ENCODE measurements at places on chromosomes 1 and 21. TPM values are rescaled to one million over a fixed set of nuclear protein-coding genes. Genes with fewer than 3 reads are reported as not detected.

The ACTL8 gene
- total RNA-seq, result not detected

The EFNA1 gene
- total RNA-seq, result 119 TPM

The WDR47 gene
- total RNA-seq, result 22.2 TPM

The DMBX1 gene
- total RNA-seq, result not detected

The CYP2J2 gene
- total RNA-seq, result not detected

The LCK gene
- 0.09 TPM for total RNA-seq

The TARS2 gene
- total RNA-seq, result 10.4 TPM

The ATP8B2 gene
- 108 TPM for total RNA-seq

The POLR3GL gene
- total RNA-seq, result 17.2 TPM

GRCh38 chr1:179302070-179302469, 8.5 kb downstream of the SOAT1 start:
- DNase-seq, result no peak

DNA sequence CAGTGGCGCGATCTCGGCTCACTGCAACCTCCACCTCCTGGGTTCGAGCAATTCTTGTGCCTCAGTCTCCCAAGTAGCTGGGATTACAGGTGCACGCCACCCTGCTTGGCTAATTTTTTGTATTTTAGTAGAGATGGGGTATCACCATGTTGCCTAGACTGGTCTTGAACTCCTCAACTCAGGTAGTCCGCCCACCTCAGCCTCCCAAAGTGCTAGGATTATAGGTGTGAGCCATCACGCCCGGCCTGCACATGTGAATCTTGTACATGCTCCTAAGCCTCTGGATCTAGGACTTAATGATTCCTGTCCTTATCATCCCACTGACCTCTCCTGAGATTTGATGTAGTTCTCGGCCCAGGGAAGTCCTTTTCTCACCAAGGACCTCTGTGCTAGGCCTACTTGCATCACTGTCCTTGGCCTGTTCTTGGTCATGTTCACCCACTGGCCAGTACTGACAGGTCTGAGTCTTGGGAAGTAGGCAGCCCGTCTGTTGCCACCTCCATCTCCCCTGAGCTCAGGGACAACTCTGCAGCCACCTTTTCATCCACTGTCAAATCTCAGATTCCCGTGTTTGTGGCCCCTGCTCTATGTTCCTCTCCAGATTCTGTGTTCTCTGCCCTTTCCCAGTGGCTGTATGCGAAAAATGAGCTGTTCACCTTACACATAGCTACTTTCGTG, 9.4 kb downstream of the HYI start:
- no peak for DNase-seq

GRCh38 chr1:83627045-83627444, 371.9 kb downstream of the TTLL7 start:
- no peak for DNase-seq

GRCh38 chr1:217135569-217135915, 412.3 kb upstream of the ESRRG start:
- peak; percentile 2 for DNase-seq

DNA sequence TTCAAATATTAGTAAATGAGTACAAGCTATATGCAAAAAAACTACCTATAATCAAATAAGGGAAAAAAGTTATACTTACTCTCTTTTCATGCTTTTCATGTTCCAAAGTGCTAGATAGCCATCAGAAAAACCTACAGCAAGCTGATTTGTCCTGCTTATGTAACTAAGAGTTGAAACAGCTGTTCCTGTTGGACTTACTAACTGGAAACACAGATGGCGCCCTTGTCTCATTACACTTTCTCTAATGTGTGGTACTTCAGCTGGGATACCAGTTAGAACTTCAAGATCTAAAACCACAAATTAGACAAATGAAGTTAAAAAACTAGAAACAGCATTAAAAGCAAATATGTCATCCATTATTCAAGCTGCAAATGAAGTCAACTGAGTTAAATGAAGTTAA, 24.3 kb downstream of the AHCTF1 start:
- DNase-seq, result peak; percentile 82

DNA sequence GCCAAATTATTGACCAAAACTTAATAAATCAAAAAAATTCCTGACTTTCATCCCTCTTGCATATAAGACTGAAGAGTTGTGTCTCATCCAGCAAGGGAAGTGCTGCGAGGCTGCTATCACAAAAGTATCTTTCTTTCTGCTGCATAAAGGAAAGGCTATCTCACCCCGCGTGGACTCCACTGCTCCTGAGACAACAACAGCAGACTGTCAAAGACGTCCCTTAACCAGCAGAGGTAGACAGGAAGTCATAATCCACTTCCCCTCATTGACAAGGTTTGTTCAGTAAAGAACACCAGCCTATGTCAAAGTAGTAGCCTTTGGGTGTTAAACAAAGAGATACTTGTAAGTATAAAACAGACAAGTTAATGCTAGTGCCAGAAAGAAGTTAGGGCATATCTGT, 29.4 kb downstream of the VPS26C start:
- DNase-seq, result peak; percentile 66

DNA sequence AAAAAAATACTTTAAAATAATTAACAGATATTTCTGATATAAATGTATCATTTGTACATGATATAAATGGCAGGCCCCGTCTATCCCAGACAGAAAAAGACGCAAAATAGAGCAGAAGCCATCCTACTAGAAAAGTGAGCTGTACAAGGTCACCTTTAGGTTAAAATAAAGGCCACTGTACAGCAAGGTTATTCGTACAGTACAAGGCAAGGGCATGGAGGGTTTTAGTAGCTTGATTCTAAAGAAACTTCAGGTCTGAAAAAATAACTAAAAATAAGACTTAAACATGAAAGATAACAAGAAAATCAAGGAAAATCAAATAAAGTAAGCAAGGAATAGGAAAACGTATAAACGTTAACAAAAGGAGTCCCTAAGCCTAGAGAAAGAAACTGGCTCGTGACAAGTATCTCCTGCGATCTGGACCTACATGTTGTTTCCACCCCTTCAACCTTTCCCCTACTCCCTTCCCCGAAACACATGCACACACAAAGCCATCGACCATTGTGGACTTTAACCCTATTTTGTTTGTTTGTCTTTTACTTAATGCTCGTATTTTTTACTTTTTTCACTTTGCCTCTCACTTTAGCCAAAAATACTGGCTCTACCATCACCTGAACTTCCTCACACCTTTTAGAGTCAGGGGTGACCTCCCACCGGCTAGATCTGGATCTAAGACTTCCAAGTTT, 26.5 kb upstream of the SLC30A10 start:
- no peak for DNase-seq

- no peak for DNase-seq
Measured at GRCh38 chr1:219381396-219381795, 207.7 kb downstream of the LYPLAL1 start.

GRCh38 chr1:218482683-218483082, 137.5 kb downstream of the TGFB2 start:
- peak; percentile 71 for DNase-seq

GRCh38 chr1:167512046-167512654, 6.2 kb downstream of the CD247 start:
- DNase-seq, result no peak

- DNase-seq, result no peak
Measured at GRCh38 chr21:17044696-17045095, 468.1 kb upstream of the CXADR start.

GRCh38 chr1:40575336-40575735, 43.9 kb downstream of the ZNF684 start:
- DNase-seq, result peak; percentile 25

DNA sequence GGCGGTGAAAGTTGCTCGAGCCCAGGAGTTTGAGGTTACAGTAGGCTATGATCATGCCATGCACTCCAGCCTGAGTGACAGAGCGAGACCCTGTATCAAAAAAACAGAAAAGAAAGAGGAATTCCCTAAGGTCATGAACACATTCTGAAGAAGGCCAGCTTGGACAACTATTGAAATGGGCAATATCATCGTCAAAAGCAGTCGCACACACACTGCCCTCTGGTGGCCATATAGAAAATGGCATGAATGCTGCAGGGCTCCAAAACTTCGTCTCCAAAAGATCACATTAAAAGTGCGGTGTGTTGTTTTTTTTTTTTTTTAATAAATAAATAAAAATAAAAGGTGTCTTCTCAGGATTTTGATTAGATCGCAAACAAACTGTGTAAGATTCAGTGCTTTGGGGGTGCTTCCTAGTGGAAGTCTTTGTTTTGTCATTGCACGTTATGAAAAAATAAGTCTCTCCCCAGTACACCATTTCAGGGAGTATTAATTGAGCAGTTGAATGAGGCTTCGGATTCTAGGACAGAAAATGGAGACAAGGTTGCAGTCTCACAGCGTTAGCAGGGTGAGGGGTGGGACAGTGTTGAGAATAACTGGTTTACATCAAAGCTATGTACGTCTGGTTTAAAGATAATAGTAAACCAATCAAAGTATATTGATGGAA, 87.5 kb upstream of the FMN2 start:
- DNase-seq, result peak; percentile 43

GRCh38 chr1:154760469-154760933, 109.6 kb downstream of the KCNN3 start:
- peak; percentile 64 for DNase-seq

DNA sequence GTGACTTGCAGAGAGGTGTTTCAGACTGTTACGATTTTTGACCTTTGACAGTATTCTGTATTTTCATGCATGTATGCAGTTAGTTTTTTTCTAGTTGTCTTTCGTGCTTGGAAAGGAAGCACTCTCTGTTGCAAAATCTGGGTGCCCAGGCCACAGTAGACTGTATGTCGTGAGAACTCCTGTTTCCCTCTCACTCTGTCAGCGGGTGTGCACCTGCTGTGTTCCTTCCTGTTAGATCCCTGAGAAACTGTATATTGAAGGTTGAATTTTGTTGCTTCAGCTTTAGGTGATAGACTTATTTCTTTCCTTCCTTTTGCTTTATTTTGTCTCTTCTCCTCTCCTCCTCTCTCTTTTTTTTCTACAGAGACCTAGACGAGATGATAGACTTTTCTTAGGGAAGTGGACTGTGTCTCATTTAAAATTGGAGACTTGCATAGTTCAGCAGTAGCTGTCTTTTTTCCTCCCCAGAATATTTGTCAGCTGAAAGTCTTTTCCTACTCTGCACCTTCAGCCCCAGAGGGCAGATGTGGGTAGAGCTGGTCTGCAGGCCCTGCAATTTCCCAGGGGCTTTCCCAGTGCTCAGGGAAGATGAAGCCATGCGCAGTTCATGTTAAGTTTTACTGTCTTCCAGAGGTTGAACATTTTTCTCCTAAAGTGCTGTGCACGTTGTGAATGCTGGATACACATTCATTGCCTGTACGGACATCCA, 1.4 kb downstream of the TRAPPC10 start:
- peak; percentile 43 for DNase-seq

- DNase-seq, result no peak
Measured at GRCh38 chr1:41523949-41524675, 39.6 kb upstream of the EDN2 start.

DNA sequence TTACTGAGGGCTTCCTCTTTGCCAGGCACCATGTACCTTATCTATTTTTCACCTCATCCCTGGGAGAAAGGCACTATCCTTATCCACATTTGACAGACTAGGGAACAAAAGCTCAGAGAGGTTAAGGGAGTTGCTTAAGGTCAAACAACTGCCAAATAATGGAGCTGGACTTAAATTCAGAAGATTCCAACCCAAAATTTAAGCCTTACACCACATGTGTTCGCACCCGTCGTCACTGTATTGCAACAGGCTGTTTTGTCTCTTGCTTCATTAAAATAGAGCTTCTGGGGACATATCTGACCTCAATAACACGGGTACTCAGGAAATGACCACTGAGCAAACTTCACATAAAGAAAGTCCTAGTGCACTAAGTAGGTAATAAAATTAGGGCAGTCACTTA, 62.0 kb downstream of the TRABD2B start:
- no peak for DNase-seq

DNA sequence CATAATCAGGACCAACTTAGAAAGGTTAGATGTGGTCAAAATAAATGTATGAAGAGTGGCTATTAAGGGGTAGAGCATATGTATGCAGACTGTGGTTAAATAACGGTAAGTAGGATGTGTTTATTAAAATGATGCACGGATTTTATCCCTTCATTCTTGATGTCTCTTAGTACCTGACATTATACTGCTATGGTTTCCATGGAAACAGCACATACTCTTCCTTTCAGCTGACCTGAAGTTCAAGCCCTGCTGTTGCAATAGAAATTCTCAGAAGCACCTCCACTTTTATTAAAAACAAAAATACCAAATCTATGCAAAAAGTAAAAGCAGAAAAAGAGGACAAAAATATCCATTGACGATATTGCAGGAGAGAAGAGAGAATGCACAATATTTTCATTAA, 381.4 kb downstream of the RWDD3 start:
- no peak for DNase-seq

- no peak for DNase-seq
Measured at GRCh38 chr21:31310750-31311149, 33.3 kb downstream of the TIAM1 start.

- DNase-seq, result no peak
Measured at GRCh38 chr1:33971913-33972312, 108.0 kb downstream of the HMGB4 start.

- no peak for DNase-seq
Measured at GRCh38 chr1:183824291-183824690, 19.4 kb downstream of the RGL1 start.

GRCh38 chr1:97920276-97920831, 480 bp downstream of the DPYD start:
- DNase-seq, result peak; percentile 42
